ENCODE measurements at places on chromosomes 12 and 14. TPM values are rescaled to one million over a fixed set of nuclear protein-coding genes. Genes with fewer than 3 reads are reported as not detected.

IL22 gene
- 4.1 TPM for total RNA-seq

CAPZA3 gene
- not detected for total RNA-seq

SLC6A15 gene
- not detected for total RNA-seq

CCDC198 gene
- not detected for total RNA-seq

MFAP5 gene
- total RNA-seq = not detected

HCAR3 gene
- 0.27 TPM for total RNA-seq

SIRT4 gene
- 3.0 TPM for total RNA-seq

ZDHHC22 gene
- not detected for total RNA-seq

PROX2 gene
- total RNA-seq = not detected

PMCH gene
- total RNA-seq = 2.7 TPM

TCL1B gene
- total RNA-seq = not detected

PLEKHD1 gene
- total RNA-seq = 0.12 TPM

ATF7IP gene
- 104 TPM for total RNA-seq

TESPA1 gene
- total RNA-seq = 147 TPM

GDF3 gene
- not detected for total RNA-seq

MARK3 gene
- 89.6 TPM for total RNA-seq

TBC1D30 gene
- 0.15 TPM for total RNA-seq

KCNA5 gene
- not detected for total RNA-seq

RPGRIP1 gene
- total RNA-seq = not detected

ABHD4 gene
- total RNA-seq = 18.6 TPM

SGPP1 gene
- total RNA-seq = 19.4 TPM

SYNDIG1L gene
- total RNA-seq = not detected

CMTM5 gene
- not detected for total RNA-seq

C12orf56 gene
- total RNA-seq = 0.29 TPM

PPP1R1A gene
- not detected for total RNA-seq

PTGES3 gene
- total RNA-seq = 190 TPM

OASL gene
- total RNA-seq = 21.2 TPM

NTN4 gene
- total RNA-seq = not detected

ARHGAP9 gene
- total RNA-seq = 192 TPM

SYT10 gene
- total RNA-seq = not detected

IFNG-AS1 gene
- 3.6 TPM for total RNA-seq

PPP1R36 gene
- not detected for total RNA-seq

ANKS1B gene
- 0.46 TPM for total RNA-seq

WNT1 gene
- total RNA-seq = not detected

SCNN1A gene
- total RNA-seq = not detected

TMEM233 gene
- not detected for total RNA-seq

All from T-helper 1 cell treated with Interleukin-12 subunit alpha and Interleukin-12 subunit beta and Interleukin-4 antibody, amounts not matched to agents 30 ng/mL and 1 ng/mL, for 36 hours (primary cell).